ENCODE measurements at places on chromosomes 5 and 9.

GRCh38 chr9:95506678-95507463 is 9.9 kb downstream of the PTCH1 start:
- DNase-seq = peak; percentile 25

DNA sequence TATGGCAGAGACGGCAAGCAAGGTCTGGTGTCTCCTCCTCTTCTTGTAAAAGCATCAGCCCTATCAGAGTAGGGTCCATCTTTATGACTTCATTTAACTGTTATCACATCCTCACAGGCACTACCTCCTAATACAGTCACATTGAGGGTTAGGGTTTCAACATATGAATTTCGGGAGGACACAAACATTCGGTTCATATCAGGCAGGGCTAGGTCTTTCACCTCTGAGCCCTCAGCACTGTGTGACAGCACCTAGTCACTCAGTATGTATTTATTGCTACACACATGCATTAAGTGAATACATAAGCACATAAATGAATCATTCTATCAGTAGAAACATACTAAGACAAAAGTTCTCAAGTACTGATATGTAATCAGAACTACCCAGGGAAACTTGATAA is 9.4 kb upstream of the BTF3 start:
- DNase-seq = no peak

- peak; percentile 96 for DNase-seq
Measured at GRCh38 chr5:43389679-43390329, 22.4 kb downstream of the CCL28 start.

- no peak for DNase-seq
Measured at GRCh38 chr9:133201424-133202144, 7.5 kb downstream of the OBP2B start.

DNA sequence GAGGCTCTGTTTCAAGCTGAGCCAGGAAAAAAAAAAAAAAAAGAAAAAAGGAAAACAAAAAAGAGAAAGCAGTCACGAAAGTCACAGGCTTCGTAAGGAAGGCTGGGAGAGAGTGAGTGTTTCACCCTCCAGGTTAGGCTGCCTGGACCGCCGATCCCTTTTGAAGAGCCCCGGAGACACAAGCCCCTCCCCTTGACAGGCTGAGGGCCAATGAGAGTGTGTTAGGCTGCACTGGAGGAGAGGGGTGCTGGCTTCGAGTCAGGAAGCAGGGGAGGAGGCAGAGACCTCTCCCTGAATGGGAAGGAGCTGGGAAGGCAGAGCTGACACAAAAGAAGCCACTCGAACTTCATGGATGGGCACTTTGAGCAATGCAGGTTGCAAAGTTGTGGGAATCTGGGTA is at the start of gene NMUR2:
NMUR2 (minus strand) TSS at position 135 of the 400 bp plus-strand sequence. CDS start 166 bp downstream, outside the sequence.
- DNase-seq = no peak
